ENCODE measurements at places on chromosomes 5 and 9. TPM values are rescaled to one million over a fixed set of nuclear protein-coding genes. Genes with fewer than 3 reads are reported as not detected.

- DNase-seq, result no peak
Measured at GRCh38 chr9:512555-513272, 298.0 kb downstream of the DOCK8 start.

The ECM2 gene
- total RNA-seq, result not detected

DNA sequence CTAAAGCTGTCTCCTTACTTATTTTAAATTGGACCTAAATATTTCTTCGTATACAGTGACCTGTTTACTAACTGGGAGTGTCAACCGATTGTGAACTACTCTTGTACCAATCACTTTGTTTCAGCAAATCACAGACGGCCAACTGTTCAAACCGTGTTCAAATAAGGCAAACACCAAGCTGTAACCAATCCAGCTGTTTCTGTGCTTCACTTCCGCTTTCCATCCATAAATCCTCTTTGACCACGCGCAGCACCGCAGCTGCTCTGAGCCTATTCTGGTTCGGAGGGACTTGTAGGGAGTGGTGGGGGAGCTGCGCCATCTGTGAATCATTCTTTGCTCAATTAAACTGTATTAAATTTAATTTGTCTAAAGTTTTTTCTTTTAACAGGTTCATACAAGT, 4.8 kb upstream of the FAM240B start:
- no peak for DNase-seq

The MEIKIN gene
- not detected for total RNA-seq

DNA sequence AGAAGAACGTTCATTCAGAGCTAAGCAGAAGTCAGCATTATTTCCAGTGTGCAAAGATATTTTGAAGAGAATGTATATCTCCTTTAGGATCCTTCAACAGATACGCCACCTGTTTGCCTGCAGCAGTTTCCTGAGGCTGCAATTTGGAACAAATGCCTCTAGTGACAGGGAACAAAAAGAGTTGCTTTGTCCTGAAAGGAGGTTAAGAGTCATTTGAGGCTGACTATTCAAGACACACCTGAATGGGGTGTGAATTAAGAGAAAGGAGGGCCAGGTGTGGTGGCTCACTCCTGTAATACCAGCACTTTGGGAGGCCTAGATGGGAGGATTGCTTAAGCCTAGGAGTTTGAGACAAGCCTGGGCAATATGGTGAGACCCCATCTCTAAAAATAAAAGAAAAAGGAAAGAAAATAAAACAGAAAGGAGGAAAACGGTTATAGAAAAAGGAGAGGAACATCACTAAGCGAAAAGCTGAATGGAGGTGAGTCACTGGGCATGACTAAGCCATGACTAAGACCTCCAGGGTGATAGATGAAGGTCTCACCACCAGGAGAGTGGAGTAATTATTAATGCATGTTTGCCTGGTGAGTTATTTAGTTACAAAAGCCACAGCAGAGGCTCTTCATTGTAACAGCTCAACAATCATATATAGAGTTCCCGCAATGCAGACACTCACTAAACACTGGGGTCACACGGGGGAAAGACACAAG, 255.2 kb upstream of the TNC start:
- DNase-seq, result peak; percentile 2

DNA sequence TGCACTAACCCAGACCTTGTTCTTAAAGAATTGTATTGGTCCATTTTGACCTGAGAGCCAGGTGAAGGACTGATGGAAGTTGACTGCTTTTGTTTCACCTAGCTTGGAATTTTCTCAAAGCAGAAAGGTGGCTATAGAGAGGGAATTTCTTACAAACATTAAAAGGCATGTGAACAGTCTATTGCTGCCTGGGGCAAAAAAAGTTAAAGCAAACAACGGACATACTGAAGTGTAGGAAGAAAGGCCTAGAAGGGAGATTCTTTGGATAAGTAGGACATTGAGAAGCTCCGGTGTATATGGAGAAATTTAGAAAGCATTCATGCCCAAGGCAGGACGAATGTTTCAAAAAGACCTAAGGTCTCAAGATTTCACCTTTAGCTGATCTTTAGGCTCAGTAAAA, 11.7 kb downstream of the CATSPER3 start:
- DNase-seq, result no peak

The TAL2 gene
- total RNA-seq, result not detected

GRCh38 chr5:76622076-76622475, 1.1 kb downstream of the F2RL2 start:
- no peak for DNase-seq

- no peak for DNase-seq
Measured at GRCh38 chr9:33320230-33320567, 29.9 kb downstream of the NFX1 start.

DNA sequence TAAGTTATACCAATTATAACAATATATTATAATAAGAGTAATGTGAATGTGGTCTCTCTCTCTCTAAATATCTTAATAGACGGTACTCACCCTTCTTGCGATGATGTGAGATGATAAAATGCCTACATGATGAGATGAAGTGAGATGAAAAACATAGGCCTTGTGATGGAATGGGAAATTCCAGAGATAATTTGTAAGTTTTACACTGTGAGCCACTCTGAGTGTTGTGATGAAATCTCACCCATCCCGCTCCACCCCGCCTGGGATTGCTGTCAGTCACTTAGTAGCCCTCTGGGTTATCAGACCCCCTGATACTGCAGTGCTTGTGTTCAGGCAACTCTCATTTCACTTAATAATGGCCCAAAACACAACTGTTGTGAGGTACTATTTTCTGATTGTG, 10.5 kb downstream of the SUSD3 start:
- DNase-seq, result no peak

- no peak for DNase-seq
Measured at GRCh38 chr5:102596113-102596512, 97.3 kb upstream of the SLCO6A1 start.

- no peak for DNase-seq
Measured at GRCh38 chr9:105244734-105245028, 230 bp downstream of the SLC44A1 start.

- no peak for DNase-seq
Measured at GRCh38 chr5:102531506-102531905, 32.7 kb upstream of the SLCO6A1 start.

DNA sequence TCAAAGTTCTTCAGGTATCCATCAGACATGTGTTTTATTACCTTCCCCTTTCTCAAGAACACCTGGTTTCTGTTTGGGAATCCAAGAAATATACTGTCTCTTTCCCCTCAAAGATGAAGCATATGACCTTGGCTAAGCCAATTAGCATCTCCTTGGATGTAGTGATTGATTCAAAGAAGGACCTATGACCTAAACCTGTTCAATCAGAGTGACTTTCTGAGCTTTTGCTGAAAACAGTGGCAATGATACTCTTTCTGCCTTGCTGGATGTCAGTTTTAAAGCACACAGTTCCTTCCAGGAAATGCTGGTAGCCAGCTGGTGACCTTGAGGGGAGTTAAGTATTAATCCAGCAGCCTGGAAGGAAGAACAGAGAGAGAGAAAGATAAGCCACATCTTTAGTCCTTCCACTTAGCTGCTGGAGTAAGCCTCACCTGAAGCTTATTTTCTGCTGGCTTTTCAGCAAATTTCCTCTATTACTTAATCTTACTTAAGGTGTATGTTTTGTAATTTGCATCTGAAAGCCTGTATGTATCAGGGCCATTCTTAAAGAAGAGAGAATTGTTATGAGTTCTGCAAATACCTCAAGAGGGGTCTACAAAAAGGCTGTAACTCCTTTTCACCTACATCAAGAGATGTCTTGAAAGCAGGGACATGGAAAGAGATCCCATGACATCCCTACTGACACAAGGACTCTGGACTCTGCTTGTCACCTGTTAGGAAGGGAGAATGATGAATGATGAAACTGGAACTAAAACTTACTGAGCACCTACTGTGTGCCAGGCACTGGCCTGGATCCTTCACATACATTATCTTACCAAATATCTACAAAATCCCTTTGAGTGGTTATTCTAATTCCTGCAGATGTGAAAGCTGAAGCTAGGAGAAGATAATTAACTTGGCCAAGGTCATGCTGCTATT, 35.2 kb upstream of the PIK3R1 start:
- DNase-seq, result no peak

GRCh38 chr5:37375091-37375490, 4.0 kb upstream of the WDR70 start:
- no peak for DNase-seq

- DNase-seq, result no peak
Measured at GRCh38 chr5:61330341-61330844, 1.7 kb upstream of the ZSWIM6 start.

- no peak for DNase-seq
Measured at GRCh38 chr9:124389146-124389939, 25.9 kb downstream of the PSMB7 start.

DNA sequence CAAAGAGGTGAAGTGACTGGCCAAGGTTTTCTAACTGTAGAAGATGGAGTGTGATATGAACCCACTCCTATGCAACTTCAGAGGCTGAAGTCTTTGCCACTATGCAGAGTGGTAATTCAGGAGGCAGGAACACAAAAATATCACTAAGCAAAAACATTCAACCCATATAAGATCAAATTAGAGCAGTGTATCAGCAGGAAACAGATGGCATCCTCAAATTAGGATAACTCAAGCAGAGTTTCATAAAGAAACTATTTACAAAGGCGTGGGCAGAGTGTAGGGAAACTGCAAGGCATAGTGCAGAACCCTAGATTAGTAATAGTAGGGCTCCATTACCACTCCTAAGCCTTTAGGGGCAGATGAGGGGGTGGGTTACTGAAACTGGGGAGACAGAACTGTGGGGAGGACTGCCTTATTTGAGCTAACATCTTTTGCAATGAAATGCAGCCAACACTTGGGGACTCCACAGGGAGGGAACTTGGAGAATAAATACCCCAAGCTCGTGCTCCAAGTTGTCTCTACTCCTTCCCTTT, 72.2 kb downstream of the PTTG1 start:
- no peak for DNase-seq

The MLANA gene
- total RNA-seq, result not detected

The IL9 gene
- not detected for total RNA-seq

The CCNI2 gene
- not detected for total RNA-seq

The GABRB2 gene
- not detected for total RNA-seq

DNA sequence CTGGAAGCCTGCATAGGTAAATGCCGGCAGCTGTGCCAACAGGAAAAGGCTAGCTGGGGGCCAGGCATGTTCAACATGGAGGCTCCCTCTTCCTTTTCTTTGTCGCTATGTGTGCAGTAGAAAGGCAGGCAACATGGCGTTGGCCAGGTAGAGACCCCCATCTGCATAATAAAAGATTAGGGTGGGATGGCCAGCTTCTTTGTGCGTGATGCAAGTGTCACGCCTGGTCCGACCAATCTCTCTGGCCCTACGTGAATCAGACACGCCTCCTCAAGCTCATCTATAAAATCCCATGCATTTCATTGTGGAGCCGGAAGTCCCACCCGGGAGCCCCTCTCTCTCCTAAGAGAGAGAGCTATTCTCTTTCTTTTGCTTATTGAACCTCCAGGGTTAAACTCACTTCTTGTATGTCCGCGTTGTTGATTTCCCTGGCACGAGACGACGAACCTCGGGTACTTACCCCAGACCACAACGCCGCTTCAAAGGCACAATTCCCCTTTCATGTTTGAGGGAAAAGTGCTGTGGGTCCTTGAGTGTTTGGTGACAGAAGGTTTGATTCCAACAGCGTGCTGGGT, 25.0 kb upstream of the C5orf47 start:
- DNase-seq, result no peak

GRCh38 chr5:154732212-154732611, 23.0 kb upstream of the LARP1 start:
- DNase-seq, result no peak

DNA sequence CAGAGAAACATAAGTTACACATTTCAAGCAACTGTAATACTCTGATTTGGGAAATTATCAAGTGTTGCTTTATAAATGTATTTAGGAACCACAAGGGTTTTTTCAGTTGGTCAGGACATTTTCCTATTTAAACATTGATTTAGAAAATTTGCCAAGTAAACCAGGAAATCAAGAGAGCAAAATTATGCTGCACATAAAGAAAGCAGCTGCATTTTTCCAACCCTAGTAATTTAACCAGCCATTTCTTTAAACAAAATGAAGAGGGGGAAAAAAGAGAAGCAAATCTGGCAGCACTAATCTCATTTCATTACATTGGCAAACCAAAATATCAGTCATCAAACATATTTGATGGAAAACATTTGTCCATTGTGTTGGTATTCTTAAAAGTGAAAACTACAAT, 271.4 kb downstream of the TLE1 start:
- DNase-seq, result no peak

GRCh38 chr9:134168757-134169550, 4.6 kb upstream of the RNU6ATAC start:
- no peak for DNase-seq

The OBP2B gene
- not detected for total RNA-seq

The GFI1B gene
- total RNA-seq, result not detected

DNA sequence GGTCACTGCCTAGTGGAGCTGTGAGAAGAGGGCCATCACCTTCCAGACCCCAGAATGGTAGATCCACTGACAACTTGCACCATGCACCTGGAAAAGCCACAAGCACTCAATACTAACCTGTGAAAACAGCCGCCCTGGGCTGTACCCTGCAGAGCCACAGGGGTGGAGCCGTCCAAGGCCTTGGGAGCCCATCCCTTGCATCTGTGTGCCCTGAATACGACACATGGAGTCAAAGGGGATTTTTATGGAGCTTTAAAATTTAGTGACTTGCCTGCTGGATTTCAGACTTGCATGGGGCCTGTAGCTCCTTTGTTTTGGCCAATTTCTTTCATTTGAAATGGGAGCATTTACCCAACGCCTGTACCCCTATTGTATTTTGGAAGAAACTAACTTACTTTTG, 62.4 kb upstream of the HTR4 start:
- no peak for DNase-seq

The ABHD17B gene
- total RNA-seq, result 26.4 TPM

The ANKRD31 gene
- not detected for total RNA-seq

DNA sequence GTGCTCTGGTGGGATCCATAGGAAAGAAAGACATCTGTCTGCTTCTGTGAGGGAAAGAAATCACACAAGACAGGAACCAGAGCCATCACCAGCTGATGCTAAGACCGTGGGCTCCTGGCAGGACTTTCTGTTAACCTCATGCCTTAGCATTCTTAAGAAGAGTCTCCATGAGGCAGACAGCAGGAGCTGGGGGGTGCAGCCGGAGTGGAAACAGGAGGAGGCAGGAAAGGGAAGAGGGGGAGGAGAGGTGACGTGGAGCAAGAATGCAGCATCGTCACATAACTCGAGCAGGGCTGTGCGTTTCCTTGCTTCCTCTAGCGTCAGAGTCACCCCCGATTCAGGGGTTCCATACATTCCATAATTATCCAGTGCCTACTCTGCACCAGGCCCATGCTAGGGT, 53.6 kb downstream of the ERGIC1 start:
- DNase-seq, result peak; percentile 87

The UBAP2 gene
- total RNA-seq, result 31.6 TPM

- DNase-seq, result no peak
Measured at GRCh38 chr9:136619742-136620440, 42.8 kb upstream of the EGFL7 start.

The TICAM2 gene
- 1.8 TPM for total RNA-seq

The LCN15 gene
- not detected for total RNA-seq
